Muscle of back (tissue), 13 donors: ENCODE measurements at places on chromosomes 12 and 14.

DNA sequence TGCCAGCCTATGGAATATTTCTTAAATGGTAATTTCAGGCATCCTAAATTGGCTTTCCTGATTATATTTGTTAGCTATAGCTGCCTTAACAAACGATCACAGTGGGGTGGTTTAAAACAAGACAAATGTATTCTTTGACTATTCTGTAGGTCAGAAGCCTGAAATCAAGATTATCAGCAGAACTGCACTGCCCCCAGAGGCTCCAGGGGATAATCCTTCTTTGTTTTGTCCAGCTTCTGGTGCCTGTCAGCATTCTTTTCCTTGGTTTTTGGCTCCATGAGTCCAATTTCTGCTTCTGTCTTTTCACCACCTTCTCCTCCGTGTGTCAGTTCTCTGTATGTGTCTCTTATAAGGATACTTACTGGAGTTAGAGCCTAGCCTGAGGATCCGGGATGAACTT is 1282.2 kb upstream of the USP15 start:
- DNase-seq = no peak

- no peak for DNase-seq
Observed at GRCh38 chr12:25808604-25809003, 149.9 kb upstream of the RASSF8 start.

DNA sequence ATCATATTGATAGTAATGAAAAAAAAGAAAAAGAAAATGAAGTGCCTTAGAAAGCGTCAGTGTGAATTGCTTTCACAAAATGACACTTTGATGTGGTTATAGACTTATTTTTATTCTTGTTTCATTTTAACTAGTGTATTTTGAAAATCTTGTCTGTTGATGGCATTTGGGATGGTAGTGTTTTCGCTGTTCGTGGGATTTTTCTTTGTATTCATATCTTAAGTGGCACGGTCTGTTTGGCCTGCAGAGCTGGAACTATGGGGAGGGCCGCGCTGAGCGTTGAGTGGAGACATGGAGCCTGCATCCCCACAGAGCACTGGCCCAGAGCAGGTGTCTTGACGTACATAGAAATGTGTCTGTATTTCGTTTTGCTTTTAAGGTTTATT is 61.6 kb downstream of the WDR20 start:
- no peak for DNase-seq

DNA sequence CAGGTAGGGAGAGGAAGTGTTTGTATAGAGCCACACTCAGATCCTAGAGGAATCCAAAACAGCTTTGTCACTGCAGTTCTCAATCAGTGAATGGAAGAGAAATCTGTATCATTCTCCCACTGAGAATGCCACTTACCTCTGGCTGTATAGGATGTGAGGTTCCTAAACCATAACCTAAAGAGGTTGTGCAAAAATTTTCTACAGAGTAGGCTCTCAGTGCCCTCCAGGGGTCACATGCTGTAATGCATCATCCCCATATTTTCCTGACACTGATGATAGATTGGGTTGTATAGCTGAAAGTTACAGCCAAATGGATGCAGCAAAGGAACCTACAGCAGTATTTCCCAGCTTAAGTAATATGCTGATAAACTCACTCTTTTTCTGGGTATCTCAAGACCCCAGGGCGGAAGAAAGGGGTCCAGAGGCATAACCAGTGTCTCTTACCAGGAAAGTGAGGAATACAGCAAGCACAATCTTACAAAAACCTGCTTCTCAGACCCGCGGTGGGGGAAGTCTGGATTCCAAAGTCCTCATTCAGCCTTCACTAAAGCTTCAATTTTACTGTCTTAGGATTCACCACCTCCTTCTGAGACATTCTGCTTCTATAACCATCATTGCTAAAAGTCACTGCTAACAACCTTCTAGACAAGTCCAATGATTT is 3.8 kb downstream of the BCDIN3D start:
- peak; percentile 37 for DNase-seq

- DNase-seq = peak; percentile 77
Observed at GRCh38 chr14:90288651-90289355, 32.5 kb downstream of the PSMC1 start.

DNA sequence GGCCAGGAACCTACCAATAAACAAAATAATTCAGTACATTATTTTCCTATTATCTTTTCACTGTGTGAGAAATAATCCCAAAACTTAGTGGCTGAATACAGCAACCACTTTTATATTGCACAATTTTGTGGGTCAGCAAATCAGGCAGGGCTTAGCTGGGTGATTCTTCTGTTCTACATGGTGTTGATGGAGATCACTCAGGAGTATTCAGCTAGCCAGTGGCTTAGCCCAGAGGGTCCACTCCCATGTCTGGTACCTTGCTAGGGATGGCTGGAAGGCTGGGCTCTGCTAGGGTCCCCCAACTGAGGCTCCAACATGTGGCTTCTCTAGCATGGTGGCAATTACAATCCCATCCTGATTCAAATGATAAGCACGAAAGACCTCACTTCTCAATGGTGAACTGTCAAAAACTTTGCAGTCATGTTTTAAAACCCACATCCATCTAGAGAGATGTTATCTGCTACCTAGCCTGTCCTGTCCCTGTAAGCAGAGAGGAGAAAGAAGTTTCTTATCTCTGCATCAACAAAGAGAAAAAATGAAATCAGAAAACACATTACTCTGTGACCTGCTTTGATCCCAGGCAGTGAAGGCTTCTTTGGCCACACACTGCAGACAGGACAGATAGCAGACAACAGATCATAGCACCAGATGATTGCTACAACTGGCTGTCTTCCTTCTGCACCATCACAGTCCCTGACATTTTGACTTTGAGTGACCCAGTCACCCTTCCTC is 51.0 kb upstream of the MYL2 start:
- DNase-seq = no peak

DNA sequence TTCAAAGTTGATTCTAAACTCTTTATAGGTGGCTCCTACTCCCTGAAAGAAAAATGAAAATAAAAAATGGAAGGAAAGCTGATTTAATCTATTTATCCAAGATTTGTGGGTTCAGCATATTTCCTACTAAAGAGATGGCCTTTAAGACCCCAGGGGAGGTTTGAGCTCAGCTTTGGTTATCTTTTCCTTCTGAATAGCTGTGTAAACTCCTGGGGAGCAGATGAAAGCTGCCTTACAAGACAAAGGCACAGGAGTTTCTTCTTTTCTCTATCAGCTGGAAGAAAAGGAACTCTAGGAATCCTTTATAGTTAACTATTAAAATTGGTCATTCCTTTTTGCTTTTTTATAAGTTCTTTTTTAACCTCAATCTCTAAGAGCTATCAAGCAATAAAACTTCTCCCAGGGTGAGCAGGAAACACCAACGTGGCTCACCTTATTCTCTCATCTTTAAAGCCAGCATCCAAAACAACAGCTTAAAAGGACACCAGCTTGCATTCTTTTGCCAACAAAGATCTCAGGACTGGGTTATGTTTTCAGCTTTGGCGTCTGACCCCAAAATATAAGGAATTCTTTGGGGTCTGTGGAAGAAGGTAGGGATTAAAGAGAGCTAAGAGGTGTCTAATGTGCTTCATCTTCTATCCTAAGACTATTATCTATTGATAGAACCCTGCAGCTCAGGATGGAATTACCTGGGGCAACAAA is 371.7 kb upstream of the KITLG start:
- no peak for DNase-seq

- DNase-seq = peak; percentile 32
Observed at GRCh38 chr14:102951799-102952198, 29.3 kb downstream of the AMN start.

DNA sequence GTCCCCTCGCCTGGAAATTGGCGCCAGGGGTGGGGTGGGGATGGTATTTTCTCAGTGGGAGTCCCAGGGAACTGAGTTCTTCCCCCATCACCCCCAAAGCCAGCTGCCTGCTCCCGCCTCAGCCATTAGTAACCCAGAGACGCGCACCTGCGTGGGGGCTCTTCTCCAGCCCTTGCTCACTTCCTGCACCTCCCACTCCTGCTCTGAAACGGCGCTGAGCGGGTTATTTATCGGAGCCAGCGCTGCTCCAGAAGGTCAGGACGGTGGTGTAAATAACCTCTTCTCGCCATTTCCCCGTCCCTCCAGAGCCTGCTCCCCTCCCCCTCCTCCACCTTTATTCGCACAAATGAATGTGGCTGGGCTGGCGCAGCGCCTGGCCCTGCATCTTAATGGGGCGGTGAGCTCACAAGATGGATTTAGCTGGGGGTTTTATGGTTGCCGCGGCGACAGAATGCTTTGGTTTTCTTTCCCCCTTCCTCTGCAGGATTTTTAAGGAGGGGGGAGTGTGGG is 12.2 kb downstream of the GPR84 start:
- peak; percentile 83 for DNase-seq

DNA sequence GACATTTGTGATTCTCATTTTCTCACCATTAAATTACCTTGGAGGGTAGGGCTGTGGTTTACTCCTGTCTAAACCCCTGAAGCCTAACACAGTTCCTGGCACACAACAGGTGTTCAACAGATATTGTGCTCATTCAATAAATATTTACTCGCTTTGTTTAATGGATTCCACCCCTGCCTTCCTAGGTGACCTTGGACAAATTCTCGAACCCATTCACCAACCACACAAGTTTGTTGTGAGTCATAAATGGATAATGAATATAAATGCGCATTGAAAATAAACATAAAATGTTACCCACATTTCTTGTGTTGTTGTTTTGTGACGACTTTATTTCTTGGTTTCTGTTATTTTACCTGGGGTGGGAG is 362 bp upstream of the TSFM start:
- DNase-seq = no peak

DNA sequence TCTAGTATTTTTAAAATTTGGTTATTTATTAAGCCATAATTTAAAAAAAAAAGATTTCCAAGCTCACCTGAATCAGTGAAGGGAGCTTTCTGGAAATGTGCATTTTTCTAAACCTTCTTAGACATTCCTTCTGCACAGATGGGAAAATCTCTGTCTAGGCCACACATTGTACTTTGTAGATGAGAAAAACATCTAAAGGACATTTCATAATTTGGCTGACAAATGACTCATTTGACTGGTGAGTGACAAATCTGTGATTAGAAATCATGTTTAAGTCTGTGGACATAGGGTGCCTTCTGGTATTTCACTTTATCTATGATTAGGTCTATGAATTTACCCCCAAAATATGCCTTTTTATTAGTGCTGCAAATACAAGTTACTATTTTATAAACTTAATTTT is 1044.9 kb upstream of the FLRT2 start:
- DNase-seq = no peak

DNA sequence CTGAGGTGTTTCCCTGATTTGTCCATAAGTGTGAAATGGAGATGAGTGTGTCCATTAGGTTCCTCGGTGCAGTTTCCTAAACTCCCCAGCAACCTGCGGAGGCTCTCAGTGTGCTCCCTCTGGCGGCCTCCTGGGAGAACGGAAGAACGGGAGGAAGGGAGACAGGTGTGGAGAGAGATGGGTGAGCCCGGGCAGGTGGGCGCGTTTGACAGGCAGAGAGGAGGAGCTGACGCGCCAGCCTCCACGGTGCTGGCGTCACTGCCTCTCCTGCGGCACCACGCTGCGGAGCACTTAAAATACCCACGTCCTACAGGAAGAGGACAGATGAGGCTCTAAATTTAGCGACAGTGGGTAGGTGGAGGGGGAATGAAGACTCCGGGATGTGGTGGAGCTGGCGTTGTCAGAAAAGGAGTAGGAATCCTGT is 26.8 kb upstream of the PEX5 start:
- DNase-seq = no peak

DNA sequence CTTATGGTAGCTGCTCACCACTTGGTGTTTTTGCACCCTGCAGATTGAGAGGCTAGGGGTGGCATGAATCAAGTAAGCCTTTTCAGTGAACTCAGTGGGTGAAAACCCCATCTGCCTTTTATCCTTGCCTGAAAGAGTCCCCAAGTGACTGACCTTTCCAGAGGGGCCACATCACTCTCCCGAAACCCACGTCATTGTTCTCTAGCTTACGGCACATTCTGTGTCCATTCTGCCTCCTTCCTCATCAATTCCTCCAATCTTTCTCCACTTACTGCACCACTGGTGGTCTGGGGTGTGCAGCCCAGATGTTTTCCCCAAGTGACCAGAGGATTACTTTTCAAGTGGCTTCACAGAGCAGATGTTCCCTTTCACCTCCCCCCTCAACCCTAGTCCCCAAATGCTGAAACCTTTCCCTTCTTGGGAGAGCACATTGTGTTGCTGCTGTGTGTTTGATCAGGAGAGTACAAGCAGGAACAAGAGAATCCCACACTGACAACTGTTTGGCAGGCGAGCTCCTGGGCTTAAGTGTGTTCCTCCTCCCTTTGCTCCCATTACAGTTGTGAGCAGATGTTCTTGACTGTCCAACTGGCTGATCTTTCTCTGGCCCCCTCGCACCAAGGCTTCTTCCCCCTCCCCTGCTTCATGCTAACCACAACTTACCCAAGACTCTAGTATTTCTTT is 138.0 kb upstream of the IGF1 start:
- DNase-seq = peak; percentile 89

- DNase-seq = no peak
Observed at GRCh38 chr12:60021235-60021634, 425.4 kb downstream of the SLC16A7 start.

- DNase-seq = no peak
Observed at GRCh38 chr14:100556936-100557505, 30.2 kb downstream of the BEGAIN start.

DNA sequence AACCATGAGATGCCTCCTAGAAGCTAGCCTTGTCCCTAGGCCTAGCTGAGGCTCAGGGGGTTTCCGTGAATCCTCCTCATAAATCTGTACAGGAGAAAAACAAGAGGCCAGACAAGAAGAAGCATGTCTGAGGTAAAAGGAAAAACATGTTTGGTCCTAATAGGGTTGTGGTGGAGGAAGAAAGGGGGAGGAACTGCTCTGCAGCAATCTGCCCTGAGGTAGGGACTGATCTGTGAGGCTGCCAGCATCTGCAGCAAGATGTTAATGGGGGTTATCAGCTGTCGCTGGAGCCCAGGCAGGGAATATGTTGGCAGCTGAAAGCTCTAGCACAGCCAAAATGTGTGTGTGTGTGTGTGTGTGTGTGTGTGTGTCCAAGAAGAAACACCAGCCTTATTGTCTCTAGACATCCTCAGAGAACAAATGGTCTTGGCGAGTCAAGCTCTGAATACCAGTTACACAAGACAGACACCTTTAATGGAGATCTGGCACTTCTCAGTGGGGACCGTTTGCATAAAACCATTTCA is 218.5 kb downstream of the NUAK1 start:
- DNase-seq = peak; percentile 62

GRCh38 chr12:4148418-4149056 is 125.0 kb upstream of the CCND2 start:
- DNase-seq = no peak

GRCh38 chr12:27009881-27010301 is 4.3 kb downstream of the TM7SF3 start:
- no peak for DNase-seq

DNA sequence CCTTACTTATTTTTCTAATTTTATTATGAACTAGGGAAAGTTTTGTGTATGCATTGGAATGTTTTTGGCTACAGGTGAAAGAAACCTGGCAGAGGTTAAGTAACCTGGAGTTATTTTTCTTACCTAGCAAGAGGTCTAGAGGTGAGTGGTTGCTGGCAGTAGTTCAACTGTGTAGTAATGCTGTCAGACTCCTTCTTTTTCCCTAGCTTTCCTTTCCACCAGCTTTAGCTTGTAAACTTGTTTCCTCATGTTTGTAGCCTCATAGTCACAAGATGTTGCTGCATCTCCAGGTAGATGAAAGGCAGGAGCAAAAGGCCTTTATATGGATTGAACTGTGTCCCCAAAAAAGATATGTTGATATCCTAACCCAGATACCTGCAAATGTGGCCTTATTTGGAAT is 105.1 kb upstream of the AMIGO2 start:
- DNase-seq = no peak

- no peak for DNase-seq
Observed at GRCh38 chr12:29754235-29755189, 29.2 kb downstream of the TMTC1 start.

GRCh38 chr12:97995559-97995958 is 519.8 kb upstream of the TMPO start:
- peak; percentile 4 for DNase-seq
